Astrocyte (in vitro differentiated cells and primary cell): ENCODE measurements at places on chromosomes 7 and 10. TPM values are rescaled to one million over a fixed set of nuclear protein-coding genes. Genes with fewer than 3 reads are reported as not detected.

The ADGRA1 gene
- not detected in 2 replicates for total RNA-seq

The OPN1SW gene
- not detected in 2 replicates for total RNA-seq

The SLC26A3 gene
- not detected in 2 replicates for total RNA-seq

The ASZ1 gene
- not detected in 2 replicates for total RNA-seq

The TRIM24 gene
- 60.3 and 62.3 TPM in 2 replicates for total RNA-seq

The PON3 gene
- not detected in 2 replicates for total RNA-seq

The GJD4 gene
- total RNA-seq: not detected in 2 replicates

The RAPGEF5 gene
- total RNA-seq: 0.29 and 1.0 TPM in 2 replicates

The CHST15 gene
- total RNA-seq: 20.6 and 21.2 TPM in 2 replicates

The FAM25A gene
- total RNA-seq: not detected in 2 replicates

The ANKRD1 gene
- total RNA-seq: 841 and 913 TPM in 2 replicates

The ORAI2 gene
- 57.6 and 64.4 TPM in 2 replicates for total RNA-seq

The RADIL gene
- 0.22 and 0.86 TPM in 2 replicates for total RNA-seq

The CYP2C18 gene
- total RNA-seq: not detected in 2 replicates

The ICA1 gene
- total RNA-seq: 4.9 and 8.0 TPM in 2 replicates

The ECHDC3 gene
- 1.9 and 2.1 TPM in 2 replicates for total RNA-seq

The CALHM1 gene
- not detected in 2 replicates for total RNA-seq

The ARHGAP22 gene
- 4.7 and 6.2 TPM in 2 replicates for total RNA-seq
